NCI-H2107 (cell line): ENCODE measurements at places on chromosomes 4 and X.

DNA sequence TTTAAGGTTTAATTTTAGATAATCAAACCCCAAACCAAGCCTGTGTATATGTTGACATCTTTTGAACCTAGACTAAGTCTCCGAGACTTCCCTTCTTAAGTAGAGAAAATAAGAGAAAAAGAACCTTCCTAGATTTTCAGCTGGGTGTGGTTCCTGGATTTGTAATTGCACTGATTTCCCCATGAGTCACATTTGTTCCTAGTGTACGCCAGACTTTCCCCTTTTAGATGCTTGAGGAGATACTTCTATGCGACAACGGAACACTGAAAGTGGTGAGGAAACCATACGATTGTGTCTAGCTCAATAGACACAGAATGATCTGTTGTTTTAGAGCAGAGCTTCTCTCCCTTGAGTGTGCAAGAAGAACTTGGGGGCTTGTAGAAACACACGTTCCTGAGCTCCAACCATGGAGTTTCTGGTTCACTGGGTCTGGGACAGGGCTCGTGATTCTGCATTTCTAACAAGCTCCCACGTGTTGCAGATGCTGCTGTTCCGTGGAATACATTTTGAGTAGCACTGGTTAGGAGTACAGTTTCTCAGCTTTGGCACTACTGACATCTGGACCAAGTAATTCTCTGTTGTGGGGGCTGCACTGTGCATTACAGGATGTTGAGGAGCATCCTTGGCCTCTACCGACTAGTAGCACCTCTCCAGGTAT, 87.1 kb downstream of the AMELX start:
- no peak for DNase-seq

- DNase-seq: no peak
These were observed 34.7 kb upstream of the SORCS2 start for GRCh38 chr4:7157666-7158065.

DNA sequence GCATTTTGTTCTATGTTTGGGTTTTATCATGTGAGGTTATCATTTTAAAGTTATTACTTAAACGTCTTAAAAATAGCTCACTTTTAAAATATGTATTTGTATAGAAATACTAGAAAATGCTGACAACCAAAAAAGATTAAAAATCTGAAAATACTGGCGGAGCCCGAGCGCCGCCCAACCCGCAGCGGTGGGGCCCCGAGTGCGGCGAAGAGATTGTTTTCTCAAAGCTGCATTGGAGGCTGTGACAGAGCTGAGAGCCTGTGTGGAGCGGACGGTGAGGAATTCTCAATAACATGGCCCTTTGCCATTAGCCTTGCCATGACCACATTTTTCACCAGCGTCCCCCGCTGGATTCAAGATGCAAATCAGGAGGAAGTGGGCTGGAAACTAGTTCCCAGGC, 255.4 kb downstream of the NKX6-1 start:
- no peak for DNase-seq

DNA sequence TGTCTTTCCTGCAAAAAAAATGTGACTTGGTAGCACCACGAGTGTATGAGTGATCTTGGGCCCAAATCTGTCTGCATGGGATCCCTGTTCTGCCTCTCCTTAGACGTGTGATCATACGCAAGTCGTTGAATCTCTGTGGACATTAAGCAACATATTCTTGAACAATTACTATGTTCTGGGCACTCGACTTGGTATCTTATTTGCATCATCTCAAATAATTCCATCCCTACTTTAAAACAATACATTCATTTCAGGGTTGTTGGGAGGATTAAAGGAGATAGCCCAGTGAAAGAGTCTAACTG, 145.4 kb upstream of the CPEB2 start:
- DNase-seq: no peak
